ENCODE measurements at places on chromosomes 3 and 15. TPM values are rescaled to one million over a fixed set of nuclear protein-coding genes. Genes with fewer than 3 reads are reported as not detected.

C3orf49 gene
- not detected for total RNA-seq

CHRD gene
- total RNA-seq = 6.8 TPM

KBTBD13 gene
- 4.2 TPM for total RNA-seq

TTC21A gene
- 0.83 TPM for total RNA-seq

ASTE1 gene
- total RNA-seq = 3.0 TPM

SNX22 gene
- 0.71 TPM for total RNA-seq

MFGE8 gene
- total RNA-seq = 352 TPM

SAXO2 gene
- 2.7 TPM for total RNA-seq

SLCO3A1 gene
- total RNA-seq = 26.3 TPM

DNA sequence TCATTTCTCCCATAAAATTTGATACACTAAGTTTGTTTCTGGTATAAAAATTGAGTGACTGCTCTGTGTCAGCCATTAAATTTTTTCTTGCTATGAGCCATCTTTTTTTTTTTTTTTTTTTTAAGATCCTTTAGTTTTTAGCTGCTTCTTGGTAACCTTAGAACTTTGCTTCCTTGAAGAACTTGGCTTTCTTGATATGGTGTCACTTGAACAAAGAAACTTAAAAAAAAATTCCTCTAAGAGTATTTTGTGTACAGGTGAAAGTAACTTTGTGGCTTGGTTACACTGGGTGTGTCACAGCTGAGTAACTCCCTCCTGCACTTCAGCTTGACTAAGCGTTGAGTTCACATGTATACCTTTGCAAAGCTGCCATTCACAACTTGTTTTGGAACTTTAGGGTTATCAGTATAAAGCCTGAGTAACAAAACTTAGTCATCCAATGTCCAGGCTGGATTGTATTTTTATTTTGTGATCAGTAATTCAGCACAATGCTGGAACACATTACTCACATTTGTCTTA is 6.5 kb downstream of the CHD2 start:
- H3K36me3 ChIP-seq = peaks cover 30% of the 10 kb centered on the region
- no peaks in the 10 kb centered on the region for H3K27me3 ChIP-seq
- peaks cover 64% of the 10 kb centered on the region for H3K4me1 ChIP-seq
- H3K4me3 ChIP-seq = no peak overlapping the region
- DNase-seq = no peak

DNA sequence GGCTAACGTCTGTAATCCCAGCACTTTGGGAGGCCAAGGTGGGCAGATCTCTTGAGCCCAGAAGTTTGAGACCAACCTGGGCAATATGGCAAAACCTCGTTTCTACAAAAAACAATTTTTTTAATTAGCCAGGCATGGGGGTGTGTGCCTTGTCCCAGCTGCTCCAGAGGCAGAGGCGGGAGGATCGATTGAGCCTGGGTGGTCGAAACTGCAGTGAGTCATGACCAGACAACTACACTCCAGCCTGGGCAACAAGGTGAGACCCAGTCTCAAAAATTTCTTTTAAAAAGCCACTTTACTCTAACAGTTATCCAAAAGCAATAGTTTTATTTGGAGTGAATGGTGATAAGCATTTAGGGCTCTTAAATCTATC is 12.5 kb downstream of the TRIM59 start:
- no peak for DNase-seq
- H3K4me1 ChIP-seq = no peaks in the 10 kb centered on the region
- H3K36me3 ChIP-seq = no peaks in the 10 kb centered on the region
- no peak overlapping the region for H3K4me3 ChIP-seq

DNA sequence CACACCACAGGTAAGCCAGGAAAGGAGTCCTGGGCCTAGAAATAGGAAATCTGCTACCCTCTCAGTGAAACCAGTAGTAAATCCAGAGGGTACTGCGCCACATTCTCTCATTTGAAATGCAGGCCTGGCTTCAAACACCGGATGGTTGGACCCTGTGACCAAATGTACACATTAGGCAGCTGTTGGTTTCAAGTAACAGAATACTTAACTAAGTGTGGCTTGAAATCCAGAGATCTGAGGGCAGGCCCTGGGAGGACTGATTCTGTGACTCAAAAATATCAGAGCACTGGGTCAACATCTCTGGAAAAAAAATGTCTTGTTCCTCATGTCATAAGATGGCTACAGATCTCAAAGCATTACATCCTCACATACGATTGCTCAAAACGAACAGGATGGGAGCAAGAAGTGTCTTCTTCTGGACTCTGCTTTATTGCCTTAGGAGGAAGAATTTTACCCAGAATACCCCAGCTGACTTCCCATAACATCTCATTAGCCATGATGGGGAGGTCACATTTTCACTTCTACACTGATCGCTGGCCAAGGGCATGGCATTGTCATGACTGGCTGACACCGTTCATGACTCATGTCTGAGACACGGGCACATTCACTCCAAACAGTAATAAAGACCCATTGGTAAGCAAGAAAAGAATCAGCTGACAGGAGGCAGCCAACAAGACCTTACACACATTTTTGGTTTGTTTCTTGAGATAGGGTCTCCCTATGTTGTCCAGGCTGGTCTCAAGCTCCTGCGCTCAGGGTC is 166.0 kb downstream of the ARRDC4 start:
- no peak for DNase-seq
- no peaks in the 10 kb centered on the region for H3K4me1 ChIP-seq
- no peaks in the 10 kb centered on the region for H3K27me3 ChIP-seq
- no peak overlapping the region for H3K4me3 ChIP-seq

- no peak for DNase-seq
- no peak overlapping the region for H3K4me3 ChIP-seq
Observed at GRCh38 chr3:185270956-185271332, 17.1 kb upstream of the EHHADH start.

- H3K36me3 ChIP-seq = no peaks in the 10 kb centered on the region
- H3K27ac ChIP-seq = peak overlapping the region; percentile 89
- no peaks in the 10 kb centered on the region for H3K27me3 ChIP-seq
- H3K4me1 ChIP-seq = peaks cover 12% of the 10 kb centered on the region
Observed at GRCh38 chr3:196712514-196713413, 587 bp downstream of the PIGX start.

DNA sequence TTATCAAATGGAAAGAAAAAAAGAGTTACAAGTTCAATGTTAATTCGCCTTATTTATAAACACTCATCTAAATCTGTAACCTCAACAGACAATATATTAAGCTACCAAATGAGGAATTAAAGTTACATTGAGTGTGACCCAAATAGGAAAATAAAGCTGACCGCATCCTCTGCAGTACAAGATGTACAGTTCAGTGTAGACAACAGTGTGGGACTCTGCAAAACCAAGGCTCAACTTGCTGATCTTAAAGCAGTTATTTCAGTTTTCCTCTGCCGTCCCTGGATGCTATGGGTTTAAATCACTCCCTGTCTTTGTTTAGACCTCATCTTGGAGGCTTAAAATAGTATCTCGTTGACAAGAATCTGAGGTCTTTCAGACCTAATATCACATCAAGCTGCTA is 458.8 kb downstream of the MECOM start:
- H3K36me3 ChIP-seq = no peaks in the 10 kb centered on the region
- DNase-seq = no peak
- no peaks in the 10 kb centered on the region for H3K27me3 ChIP-seq
- H3K4me3 ChIP-seq = no peak overlapping the region

- H3K4me3 ChIP-seq = no peak overlapping the region
- no peaks in the 10 kb centered on the region for H3K27me3 ChIP-seq
- DNase-seq = no peak
- no peaks in the 10 kb centered on the region for H3K36me3 ChIP-seq
Observed at GRCh38 chr3:37806505-37807200, 55.0 kb upstream of the CTDSPL start.

DNA sequence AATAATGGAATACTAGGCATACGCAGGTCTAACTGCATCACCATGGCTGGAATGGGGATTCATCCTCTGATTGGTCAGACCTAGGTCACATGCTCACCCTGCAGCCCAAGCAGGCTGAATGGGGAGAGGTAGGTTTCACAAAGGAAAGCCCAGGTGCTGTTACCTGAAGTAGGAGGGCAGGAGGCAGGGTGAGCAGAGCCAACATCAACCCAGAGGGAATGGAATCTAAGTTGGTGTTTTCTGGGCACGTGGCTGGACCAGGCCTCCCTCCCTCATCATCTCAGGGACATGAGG is 6.7 kb upstream of the H1-8 start:
- no peaks in the 10 kb centered on the region for H3K4me1 ChIP-seq
- no peaks in the 10 kb centered on the region for H3K36me3 ChIP-seq
- DNase-seq = no peak
- no peaks in the 10 kb centered on the region for H3K27me3 ChIP-seq
- H3K4me3 ChIP-seq = no peak overlapping the region

DNA sequence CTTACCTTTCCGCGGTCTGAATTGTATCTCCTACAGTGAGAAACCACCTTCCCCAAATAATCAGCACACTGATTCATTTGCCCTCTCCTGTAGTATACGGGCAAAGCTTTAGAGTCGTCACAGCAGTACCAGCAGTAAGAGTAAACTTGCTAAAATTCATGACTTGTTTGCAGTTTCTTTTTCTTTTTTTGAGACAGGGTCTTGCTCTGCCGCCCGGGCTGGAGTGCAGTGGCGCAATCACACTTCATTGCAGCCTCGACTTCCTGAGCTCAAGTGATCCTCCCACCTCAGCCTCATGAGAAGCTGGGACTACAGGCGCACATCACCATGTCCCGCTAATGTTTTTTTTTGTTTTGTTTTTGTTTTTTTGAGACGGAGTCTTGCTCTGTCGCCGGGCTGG is 11.9 kb downstream of the SCAMP5 start:
- DNase-seq = no peak
- H3K27me3 ChIP-seq = no peaks in the 10 kb centered on the region
- no peaks in the 10 kb centered on the region for H3K4me1 ChIP-seq
- no peak overlapping the region for H3K27ac ChIP-seq

DNA sequence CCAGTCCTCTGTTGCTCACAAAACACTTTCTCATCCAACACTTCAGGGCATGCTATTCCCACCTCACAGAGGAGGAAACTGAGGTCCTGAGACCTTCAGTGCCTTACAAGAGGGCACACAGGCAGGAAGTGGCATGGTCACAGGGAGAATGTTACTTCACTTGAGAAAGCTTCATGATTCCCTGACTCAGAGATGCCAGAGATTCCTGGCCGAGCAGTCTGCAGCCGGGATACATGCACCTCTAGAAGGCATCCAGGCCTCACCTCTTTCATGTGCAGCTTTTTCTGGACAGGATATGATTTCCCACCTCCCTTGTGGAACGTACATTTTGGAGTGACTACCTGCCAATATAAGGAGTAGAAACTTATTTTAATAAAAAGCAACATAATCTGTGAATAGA is 2.8 kb upstream of the SST start:
- no peak overlapping the region for H3K27ac ChIP-seq
- no peaks in the 10 kb centered on the region for H3K27me3 ChIP-seq
- H3K4me3 ChIP-seq = no peak overlapping the region
- no peaks in the 10 kb centered on the region for H3K4me1 ChIP-seq
- no peaks in the 10 kb centered on the region for H3K36me3 ChIP-seq

Data from heart left ventricle (tissue), 16 donors.